Myocyte (in vitro differentiated cells): ENCODE measurements at places on chromosomes 5 and 9.

DNA sequence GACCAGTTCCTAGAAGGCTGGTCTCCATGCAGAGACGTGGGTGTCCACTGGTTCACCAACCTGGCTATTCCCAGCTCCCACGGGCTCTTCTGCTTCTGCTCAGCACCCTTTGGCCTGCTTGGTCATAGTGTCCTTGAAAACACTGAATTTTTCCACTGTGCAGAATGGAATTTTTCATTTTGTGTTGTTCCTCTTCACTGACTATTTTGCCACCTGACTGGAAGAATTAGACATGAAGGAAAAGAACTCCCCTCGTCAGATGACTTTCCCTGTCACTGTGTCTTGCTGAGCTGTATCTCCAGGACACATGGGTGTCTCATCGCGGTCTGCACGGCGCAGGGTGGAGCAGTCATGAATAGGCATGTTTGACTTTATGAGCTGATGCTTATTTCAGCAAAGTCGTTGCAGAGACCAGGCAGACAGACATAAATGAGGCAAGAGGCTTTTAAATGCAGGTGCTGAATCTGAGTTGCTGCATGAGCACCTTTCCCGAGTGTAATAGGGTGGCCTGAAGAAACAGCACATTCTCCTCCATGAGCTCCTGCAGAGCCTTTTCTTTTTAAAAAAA, 50.2 kb upstream of the SEMA4D start:
- no peak for DNase-seq

DNA sequence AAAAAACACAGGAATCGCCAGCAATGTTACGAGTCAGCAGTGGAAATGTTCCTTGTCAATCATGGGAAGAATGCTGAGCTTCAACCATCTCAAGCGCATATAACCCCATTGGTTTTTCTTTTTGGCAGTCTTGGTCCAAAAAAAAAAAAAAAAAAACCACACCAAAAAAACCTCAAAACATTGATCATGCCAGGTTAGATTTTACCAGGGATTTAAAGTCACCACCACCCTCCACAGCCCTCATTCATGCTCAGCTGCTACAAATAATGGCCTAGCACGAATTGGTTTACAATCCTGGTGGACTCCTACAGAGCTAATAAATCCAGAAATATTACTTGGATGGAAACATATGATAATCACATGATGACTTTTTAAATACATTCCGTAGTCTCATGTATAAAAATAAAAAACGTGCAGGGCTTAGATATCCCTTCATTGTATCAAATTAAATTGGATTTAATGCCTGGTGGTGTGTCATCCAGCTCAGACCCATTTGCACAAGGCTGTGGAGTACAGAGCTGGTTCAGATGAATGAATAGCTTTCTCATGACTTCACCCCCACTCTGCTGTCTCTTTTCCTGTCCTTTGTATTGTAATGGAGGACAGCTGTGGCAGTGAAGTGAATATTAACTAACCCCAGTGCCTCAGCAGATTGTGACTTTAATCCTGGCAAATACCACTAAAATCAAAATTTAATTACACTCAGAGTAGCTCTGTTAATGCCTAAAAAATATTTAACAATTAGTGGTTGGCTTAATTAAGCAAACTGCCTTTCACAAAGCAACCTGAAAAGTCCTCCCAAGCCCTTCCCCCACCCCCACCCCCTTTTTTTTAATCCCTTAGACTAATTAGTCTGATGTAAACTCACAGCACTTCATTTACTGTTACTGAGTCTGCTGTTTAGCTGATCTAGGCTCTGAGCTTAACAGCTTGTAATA, 626.5 kb upstream of the ZNF608 start:
- peak; percentile 85 for DNase-seq

GRCh38 chr9:100794738-100795269, 216.9 kb downstream of the CAVIN4 start:
- DNase-seq, result no peak

GRCh38 chr9:124442826-124443225, 7.4 kb upstream of the ADGRD2 start:
- DNase-seq, result no peak

DNA sequence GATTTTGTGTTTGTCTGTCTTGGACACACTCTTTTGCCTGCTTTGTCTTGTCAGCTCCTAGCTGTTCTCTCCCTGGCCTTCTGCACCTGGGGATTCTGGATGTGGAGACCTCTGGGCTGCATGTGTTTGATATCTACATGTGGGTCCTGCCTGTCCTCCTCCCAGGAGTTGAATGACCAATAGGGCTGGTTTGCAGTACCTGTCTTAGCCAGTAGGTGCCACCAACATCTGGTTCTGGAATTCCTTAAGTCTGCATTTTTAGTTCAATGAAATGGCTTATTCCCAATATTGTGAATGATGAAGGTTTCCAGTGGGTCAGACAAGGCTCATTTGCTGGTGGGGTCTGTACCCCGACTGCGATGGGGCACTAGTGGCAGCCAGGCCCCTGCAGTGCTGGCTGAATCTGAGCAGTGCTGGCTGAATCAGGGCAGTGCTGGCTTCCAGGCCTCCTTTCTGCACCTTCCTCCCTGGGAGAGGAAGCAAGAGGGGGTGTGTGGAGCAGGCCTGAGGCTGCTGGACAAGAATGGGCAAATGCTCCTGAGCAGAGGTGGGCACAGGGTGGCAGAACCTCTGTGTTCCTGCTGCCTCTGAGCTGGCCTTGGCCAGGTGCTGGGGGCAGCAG, 73.3 kb downstream of the RXRA start:
- DNase-seq, result no peak
